ENCODE measurements at places on chromosomes 2 and 18. TPM values are rescaled to one million over a fixed set of nuclear protein-coding genes. Genes with fewer than 3 reads are reported as not detected.

DNA sequence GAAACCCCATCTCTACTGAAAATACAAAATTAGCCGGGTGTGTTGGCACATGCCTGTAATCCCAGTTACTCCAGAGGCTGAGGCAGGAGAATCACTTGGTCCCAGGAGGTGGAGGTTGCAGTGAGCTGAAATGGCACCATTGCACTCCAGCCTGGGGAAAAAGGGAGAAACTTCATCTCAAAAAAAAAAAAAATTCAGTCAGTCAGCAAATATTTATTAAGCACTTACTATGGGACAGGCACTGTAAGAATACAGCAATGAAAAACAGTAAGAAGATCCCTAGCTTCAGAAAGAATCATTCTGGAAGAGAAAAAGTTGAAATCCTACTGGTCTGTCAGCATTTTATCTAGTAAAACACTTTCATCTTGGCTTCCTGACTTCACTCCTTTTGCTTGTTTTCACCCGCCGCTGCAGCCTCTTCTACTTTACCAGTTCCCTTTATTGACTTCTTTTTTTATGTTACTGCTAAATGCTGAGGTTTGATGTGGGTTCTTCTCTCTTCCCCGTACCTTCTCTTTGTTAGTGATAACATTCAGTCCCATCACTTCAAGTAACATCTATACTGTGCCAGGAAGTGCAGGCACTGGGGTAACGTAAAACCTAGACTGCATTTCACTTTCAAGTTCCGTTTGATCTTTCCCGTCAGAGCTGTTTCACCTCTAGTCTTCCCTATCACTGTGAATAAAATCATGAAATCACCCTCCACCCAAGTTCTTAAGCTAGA lies 10.8 kb upstream of the TAF4B start:
- DNase-seq = no peak

DNA sequence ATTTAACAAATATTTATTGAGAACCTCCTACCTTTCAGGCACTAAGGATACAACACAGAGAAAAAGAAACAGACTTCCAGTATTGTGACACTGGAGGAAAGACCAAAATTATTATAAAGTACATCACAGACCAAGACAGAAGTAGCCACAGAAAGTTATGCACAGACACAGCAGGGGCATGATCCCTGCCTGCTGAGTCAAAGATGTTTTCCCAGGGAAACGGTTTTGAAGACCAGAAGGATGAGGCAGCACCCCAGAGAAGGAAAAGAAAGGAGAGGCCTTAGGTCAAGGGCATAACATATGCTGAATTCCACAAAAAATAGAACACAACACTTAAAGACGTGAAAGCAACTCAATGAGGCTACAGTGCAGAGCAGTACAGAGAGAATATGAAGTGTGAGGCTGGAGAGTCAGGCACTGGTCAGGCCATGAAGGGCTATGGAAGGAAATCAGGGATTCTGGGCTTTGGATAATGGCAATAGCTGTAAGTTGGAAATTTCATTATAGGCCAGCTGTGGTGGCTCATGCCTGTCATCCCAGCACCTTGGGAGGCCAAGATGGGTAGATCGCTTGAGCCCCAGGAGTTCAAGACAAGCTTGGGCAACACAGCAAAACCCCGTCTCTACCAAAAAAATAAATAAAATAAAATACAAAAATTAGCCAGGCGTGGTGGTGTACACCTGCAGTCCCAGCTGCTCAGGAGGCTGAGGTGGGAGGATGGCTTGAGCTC lies 8.2 kb downstream of the ADAM17 start:
- DNase-seq = no peak

DNA sequence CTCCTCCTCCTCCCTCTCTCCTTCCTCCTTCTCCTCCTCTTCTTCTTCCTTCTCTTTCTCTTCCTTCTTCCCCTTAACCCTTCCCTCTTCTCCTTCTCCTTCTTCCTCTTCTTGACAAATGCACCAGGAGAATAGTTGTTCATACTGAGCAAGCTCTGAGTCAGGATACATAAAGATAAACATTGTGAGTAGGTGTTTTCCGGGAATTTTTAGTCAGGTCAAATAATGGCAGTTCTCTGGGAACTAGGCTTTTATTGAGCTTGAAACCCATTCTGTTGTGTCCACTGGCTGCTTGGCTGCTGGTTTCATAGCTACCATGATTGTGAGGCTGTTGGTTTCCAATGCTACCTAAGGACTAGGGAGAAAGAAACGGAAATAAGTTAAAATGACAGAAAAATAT lies 1144.7 kb upstream of the DDX18 start:
- no peak for DNase-seq

GRCh38 chr18:77529492-77530176 lies 280.0 kb downstream of the GALR1 start:
- DNase-seq = no peak

DNA sequence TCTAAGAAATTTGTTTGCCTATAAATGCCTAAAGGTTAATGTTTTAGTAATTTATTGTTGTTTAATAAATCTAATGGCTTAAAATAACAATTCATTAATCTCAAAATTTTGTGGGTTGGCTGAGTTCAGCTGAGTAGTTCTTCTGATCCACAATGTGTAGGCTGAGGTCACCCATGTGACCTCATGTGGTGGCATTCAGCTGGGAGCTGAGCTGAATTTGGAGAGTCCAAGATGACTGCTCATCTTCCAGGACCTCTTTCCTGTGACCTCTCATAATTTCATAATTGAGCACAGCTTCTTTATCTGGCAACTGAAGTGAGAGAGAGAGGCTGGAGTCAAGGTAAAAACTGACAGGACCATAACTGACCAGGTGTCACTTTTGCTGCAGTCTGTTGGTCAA lies 132.4 kb downstream of the TXNL1 start:
- no peak for DNase-seq

- no peak for DNase-seq
These were observed 88.2 kb upstream of the RAPGEF4 start for GRCh38 chr2:172647439-172647838.

Gene SCYGR4
- not detected for total RNA-seq

All from neural crest cell (in vitro differentiated cells).